ENCODE measurements at places on chromosomes 1 and 21.

DNA sequence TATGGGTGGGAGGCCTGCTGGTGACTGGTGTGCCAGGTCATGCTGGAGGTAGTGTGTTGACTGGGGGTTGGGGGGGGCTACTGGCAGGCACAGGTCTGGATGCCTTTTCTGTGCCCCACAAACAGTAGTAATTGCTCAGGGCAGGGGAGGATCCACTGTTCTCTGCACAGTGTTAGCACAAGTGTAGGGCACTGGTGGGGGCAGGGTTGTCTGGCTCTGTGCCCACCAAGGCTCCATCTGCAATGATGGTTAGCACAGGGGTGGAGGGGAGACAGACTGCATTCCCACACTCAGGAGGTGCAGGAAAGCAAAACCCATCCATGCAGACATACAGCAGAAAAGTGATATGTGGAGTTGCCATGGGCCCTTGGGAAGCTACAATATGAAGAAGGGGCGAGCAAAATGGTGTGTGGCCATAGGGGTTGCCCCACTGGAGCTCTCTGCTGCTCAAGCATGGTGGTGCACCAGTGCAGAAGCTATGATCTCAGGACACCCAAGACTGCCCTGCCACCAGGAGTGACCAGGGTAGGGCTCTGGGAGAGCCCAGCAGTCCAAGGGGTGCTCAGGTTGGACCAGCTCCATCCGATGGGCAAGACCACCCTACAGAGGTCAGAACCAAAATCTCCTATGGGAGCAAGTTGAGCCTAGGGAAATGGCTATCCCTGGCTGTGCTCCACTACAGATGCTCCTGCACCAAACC lies 122.2 kb upstream of the KCTD3 start:
- DNase-seq: no peak

DNA sequence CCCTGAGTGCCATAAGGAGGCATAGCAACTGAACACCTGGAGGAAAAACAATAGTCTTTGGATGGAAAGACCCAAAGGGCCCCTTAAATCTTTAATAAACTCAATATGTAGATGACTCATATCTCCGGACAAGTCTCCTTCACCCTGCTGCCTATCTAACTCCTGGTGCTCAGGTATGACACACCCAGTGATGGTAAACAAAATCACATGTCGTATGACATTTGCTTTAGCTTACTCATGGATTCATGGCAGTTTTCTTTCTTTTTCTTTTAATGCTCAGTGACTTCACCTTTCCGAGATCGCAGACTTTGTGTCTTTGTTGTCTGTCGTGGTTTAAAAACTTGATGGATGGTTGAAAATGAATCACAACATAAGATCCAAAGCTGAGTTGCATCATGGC lies 208.5 kb upstream of the PROX1 start:
- DNase-seq: no peak

DNA sequence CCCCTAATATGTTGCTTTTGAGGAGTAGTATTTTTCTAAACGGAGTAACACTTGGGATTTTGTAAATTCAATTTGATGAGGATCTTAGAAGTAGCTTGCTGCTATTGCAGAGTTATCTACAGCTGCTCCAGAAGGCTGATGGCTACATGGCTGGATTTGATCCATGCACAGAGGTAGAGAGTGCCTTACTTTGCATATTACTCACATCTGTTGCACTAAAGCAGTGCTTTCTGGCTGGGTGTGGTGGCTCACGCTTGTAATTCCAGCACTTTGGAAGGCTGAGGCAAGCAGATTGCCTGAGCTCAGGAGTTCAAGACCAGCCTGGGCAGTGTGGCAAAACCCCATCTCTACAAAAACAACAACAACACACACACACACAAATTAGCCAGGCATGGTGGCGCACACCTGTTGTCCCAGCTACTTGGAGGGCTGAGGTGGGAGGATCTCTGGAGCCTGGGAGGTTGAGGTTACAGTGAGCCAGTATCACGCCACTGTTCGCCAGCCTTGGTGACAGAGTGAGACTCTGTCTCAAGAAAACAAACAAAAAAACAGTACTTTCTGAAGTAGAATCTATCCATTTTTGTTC lies 24.6 kb downstream of the RALGPS2 start:
- peak; percentile 18 for DNase-seq

GRCh38 chr1:203600782-203601513 lies 25.7 kb upstream of the ATP2B4 start:
- DNase-seq: peak; percentile 96

- no peak for DNase-seq
Observed at GRCh38 chr1:205534444-205534985, 30.0 kb downstream of the CDK18 start.

- DNase-seq: peak; percentile 88
Observed at GRCh38 chr1:116498789-116499628, 71.8 kb downstream of the CD58 start.

- no peak for DNase-seq
Observed at GRCh38 chr1:107704911-107705310, 260.1 kb downstream of the VAV3 start.

DNA sequence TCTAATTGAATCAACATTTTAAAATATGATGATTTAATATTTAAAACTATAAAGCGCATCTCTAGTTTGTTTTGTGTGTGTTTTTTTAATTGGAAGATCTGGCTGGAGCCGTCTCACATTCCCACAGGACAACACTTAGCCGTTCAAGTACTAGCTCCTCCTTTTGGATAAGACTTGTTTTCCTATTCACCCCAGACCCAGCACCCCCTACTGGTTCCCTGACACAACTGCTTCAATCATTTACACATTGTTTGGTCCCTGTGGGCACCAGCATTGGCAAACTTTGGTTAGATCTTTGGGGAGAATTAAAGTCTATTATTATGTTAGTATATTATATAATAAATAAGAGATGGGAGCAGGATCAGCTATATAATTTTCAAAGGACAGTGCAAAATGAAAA lies 34.5 kb downstream of the TYW3 start:
- peak; percentile 55 for DNase-seq

- DNase-seq: peak; percentile 81
Observed at GRCh38 chr1:8517661-8518489, 200.0 kb downstream of the SLC45A1 start.

DNA sequence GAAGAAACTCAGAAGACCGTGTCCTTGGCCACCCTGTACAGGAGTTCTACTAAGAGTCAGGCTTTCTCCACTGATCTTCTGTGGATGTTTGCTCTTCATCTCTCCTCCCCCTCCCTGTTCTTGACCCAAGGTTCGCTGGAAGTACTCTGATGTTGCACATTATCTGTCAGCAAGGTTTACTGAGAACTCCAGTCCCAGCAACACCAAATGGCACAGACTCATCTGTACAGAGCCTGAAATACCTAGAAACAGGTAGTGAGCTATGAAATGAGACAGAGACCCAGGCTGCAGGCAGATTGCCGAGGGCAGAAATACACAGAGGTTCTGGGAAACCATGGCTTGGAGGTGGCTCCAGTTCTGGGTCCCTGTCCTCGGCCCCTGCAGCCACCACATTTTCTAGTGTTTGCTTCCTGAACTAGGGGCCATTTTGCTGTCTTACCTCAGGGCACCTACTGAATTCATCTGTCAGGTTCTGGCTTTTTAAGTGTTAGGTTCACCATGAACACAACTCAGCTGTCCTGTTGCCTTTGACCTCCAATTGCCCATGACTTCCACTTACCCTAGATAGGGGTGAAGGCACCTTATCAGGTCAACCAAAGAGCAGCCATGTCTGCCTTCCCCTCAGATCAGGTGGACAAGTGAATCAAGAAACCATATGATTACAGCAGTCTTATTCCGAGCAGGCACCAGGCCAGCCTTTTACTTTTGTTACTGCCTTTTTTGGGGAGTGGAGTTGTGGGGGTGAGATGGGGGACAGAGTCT lies 92.2 kb downstream of the CDC7 start:
- DNase-seq: no peak

GRCh38 chr1:86753700-86754099 lies 49.3 kb downstream of the SH3GLB1 start:
- DNase-seq: peak; percentile 26

GRCh38 chr1:77757066-77757584 lies 2.5 kb downstream of the USP33 start:
- DNase-seq: no peak

GRCh38 chr1:184051485-184052193 lies at the start of gene TSEN15:
TSEN15 (plus strand) TSS chr1:184051730; CDS start chr1:184051756, 26 bp downstream.
- peak; percentile 94 for DNase-seq

DNA sequence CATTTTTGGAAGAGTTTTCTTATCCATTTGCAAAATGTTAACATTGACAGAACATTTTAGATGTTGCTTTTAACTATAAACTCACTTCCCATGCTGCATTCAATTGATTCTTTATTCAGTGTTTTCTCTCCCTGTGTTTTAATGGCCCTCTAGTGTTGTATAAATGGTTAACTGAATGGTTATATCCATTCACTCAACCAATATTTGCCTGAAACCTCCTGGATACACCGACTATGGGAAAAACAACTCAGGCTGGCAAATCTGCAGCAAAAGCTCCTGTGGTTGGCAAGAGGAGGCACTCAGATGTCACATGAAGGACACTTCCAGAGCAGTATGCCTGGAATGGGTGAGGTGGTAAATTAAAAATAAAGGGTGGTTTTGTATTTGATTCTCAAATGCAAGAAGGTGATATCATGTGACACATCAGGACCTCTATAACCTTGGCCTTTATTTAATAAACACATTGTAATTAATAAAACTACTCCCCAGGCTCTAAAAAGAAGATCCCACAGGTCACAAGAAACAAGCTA lies 107.6 kb downstream of the BCAR3 start:
- DNase-seq: no peak

GRCh38 chr1:152878042-152878441 lies at the start of gene SMCP:
SMCP (plus strand) TSS chr1:152878322; CDS start chr1:152884423, 6,101 bp downstream.
- peak; percentile 62 for DNase-seq

DNA sequence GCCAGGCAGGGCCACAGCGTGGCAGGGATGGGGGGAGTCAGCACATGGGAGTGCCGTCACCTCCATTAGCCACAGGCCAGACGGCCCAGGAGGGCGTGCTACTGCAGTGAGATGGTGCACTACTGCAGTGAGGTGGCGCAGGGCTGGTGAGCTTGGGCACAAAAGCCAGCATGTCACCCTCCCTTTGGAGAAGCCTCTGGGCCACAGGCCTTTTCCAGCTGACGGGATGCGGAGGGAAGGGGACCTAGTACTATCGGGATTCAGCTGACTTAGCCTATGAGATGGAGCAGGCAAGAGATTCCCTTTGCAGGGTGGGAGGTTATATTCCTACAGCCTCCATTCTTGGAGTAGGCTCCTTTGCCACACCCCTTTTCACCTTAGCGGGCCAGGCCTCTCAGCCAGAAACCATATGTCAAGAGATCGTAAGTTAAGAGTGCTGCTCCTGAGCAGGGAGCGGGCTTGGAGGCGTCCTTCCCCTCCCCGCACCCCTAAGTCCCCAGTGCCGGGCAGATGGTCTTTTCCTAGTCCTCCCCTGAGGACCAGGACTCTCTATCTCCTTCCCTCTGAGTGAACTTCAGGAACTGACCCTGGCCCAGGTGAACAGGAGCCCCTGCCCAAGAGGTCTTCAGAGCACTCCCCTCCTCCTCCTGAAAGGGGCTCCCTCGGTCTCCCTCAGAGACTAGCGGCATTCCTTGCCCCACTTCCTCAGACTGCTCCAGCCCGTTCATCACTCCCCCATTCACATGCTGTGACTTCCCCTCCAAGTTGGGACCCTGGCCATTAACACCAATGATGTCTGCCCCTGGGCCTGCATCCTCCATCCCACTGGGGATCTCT lies 8.2 kb downstream of the NES start:
- peak; percentile 85 for DNase-seq

- no peak for DNase-seq
Observed at GRCh38 chr1:201328576-201328975, 45.3 kb downstream of the PKP1 start.

GRCh38 chr21:44408226-44408625 lies 47.1 kb upstream of the LRRC3 start:
- DNase-seq: no peak

GRCh38 chr1:1764876-1765470 lies 13.3 kb downstream of the NADK start:
- no peak for DNase-seq

GRCh38 chr1:230788561-230789275 lies 41.5 kb downstream of the CAPN9 start:
- DNase-seq: no peak

GRCh38 chr1:29525941-29526340 lies 289.6 kb downstream of the PTPRU start:
- no peak for DNase-seq
